ENCODE measurements at places on chromosomes 7 and 10.

DNA sequence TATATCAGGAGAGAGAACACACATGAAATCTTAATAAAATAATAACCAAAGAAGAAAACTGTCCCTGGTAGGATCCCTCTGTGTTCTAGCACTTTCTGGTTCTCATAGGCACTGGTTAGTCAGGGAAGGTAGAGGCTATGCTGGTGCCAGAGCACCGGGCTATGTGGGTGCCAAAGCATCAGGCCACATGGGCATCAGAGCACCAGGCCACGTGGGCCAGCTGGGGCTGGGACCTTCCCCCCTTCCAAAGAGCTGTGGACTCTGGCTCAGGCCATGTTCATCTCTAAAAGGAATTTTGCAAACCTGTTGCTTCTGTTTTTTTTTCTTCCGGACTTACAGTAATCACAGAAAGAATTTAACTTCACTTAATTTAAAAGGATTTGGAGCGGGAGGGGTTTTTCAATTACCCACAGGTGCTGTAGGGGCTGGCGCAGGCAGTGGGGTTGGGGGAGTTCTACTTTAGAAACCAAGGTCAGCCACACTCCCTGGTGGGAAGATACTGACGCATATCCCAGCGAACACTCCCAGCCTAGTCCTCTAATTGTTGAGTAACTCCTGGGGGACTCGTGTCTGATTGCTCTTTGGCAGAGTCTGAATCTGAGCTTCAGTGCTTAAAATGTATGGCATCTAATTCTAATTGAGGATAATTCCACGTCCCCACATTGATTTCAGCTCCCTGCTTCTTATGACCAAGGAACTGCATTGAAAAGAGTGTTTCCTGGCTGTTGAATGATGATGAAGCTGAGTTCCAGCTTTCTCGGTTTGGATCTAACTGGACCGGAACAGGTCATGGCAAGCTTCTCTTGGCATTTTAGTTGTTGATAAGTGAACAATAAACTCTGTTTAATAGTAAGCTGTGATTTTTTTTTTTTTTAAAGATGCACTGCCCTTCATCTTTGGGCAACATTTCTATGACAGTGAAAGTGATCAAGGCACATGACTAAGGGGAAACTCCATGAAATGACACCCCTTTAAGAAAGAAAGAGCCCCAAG, 110.7 kb upstream of the FZD8 start:
- DNase-seq: no peak

DNA sequence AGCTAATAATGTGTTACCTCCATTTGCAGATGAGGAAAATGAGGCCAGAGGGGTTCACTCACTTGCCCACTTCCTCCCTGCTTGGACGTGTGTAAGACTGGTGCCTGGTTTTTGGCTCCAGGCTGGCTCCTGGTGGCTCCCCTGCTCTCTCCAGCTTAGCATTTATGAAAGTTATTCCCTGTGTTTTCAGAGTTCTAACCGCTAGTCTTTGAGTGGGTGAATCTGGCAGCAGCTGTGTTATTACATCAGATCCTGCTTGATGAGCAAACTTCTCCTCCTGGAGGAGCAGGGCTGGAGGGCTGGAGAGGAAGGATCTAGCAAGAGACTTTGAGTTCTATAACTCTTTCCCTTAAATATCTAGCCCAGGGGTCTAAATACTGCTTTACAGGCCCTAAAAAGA, 80.9 kb upstream of the AGBL3 start:
- DNase-seq: no peak

DNA sequence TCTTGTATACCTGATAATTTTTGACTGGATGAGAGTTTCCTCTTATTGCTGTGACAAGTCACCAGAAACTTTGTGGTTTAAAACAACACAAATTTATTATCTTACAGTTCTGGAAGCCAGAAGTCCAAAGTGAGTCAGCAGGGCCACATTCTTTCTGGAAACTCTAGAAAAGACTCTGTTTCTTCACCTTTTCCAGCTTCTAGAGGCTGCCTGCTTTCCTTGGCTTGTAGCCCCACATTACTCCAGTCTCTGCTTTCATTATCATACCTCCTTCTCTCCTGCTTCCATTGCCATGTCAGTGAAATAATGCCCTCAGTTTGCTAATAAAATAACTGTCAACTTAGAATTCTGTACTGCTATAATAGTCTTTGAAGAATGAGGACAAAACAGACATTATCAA, 65.3 kb downstream of the VCL start:
- DNase-seq: no peak

DNA sequence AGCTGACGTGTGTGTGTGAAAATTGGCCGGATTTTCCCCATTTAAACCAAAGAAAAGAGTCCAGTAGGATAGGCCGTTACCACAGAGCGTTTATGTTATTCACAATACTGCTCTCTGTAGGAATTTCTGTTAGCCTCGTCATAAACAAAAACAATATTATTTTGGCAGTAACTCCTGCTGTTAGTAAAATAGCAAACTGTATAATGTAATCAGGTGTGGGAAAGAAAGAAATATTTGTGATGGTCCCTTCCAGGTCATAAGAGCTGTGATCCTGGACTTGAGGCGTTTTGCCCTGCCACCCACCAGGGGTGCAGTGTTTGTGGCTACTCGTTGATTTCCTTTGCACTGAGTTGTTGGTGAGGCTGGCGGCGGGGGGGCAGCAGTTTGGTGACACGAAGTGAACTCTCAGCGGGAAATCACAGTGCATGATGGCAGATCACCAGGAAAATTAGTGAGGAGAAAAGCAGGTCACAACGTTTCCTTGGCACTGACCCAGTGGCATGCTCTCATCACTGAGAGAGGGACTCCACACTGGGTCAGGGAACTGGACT, 2.8 kb downstream of the EEPD1 start:
- no peak for DNase-seq

DNA sequence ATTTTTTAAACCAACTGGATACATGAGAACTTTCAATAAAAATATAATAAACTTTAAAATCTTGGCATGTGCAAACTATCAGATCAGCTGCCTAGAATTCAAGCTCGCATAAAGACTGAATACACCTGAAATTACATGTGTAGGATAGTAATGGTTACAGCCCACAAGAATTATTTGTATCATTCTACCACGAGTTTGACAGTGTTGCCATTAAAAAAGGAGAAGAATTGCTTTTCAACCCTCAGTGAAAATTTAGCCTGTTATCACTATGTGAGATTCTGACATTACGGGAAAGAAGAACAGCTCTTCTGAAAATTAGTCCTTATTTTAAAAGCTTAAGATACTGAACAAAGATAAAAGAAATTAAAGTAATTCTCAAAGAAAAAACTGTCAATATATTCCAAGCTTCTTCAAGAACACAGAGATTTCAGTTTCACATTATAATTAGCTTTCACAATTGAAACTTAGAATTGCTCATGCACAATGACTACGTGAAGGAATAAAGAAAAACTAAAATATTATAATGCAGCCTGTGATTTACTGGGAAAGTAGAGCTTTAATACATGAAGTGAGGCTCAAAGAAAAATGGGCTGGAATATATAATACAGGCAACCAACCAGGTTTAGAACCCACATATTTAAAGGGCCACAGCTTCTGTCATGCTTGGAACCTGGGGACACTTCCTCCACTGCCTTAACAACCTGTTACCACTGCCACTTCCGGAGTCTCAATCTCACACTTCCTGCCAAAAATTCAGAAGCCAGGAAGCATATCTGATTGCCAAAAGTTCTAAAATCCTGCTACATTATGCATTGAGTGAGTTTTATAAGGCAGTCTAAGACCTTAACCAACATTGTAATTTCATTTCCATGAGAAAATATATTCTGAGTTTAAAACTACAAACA, 23.2 kb downstream of the TPK1 start:
- no peak for DNase-seq

GRCh38 chr7:102155821-102156441, 130.7 kb upstream of the SH2B2 start:
- DNase-seq: no peak

GRCh38 chr7:49244543-49244942, 320.2 kb downstream of the CDC14C start:
- DNase-seq: no peak

DNA sequence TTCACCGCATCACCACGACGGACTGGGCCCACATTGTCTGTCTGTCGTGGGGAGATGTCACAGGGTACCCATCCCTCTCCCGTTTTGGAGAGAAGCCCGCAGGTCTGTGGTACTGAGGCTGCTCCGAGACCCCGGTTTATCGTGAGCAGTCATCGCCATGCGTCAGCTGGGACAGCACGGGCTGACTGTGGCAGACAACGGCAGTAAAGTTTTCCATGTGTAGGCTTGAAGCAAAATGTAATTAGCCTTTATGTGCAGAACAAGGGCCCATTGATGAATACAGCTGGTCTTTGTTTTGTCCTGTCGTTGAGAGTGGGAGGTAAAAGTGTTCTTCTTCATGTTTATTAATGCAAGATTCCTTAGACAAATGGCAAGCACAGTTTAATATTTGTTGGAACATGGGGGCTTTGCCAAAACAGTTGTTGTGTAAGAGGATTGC, 167.4 kb upstream of the SH2B2 start:
- DNase-seq: no peak

DNA sequence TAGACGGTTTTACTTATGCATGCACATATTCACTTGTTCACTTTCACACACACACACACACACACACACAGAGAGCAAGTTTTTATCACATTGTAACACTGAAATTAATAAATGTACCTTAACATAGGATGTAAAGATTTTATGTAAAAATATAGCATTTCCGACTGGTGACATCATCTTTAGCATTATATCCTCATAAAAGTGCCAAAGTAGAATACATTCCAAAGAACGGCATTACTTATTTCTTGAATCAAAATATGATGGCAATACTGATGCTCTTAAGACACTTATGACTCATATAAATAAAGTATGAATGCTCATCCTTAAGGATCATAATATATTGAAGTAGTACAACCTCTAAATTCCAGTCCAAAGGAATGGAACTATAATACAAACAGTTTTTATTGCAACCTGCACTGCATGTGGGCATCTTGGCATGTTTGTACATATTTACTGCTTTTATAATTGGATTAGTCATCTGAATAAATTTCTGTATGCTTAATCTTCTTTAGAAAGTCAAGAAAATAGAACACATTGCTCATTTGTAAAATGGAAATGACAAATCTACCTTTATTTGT, 290.0 kb upstream of the SEMA3A start:
- DNase-seq: no peak

GRCh38 chr7:101757879-101758278, 59.5 kb upstream of the CUX1 start:
- no peak for DNase-seq

DNA sequence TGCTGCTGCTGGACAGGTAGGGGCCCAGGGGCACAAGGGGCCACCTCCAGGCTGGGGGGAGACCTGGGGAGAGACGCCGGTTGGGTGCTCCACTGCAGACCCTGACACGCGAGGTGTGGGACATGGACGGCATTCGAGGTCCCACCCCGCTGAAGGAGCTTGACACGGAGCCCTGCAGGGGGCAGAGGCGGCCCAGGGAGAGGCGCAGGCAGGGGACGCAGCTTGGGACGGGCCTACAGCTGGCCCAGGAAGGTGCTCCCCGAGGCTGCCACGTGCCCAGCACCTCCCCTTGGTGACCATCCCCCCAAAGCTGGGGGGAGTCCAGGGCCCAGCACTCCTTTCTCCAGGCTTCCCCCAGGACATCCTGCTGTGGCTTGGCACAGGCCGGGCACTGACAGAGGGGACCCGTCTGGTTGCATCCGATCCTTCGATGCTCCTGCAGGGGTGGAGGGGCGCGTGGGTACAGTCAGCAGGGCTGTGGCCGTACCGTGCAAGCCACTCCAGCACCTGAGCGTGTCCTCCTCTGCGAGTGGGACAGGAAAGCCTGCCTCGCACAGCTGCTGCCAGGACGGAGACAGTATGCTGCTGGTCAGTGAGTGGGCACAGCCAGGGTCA, 174.4 kb downstream of the ELFN1 start:
- DNase-seq: no peak

DNA sequence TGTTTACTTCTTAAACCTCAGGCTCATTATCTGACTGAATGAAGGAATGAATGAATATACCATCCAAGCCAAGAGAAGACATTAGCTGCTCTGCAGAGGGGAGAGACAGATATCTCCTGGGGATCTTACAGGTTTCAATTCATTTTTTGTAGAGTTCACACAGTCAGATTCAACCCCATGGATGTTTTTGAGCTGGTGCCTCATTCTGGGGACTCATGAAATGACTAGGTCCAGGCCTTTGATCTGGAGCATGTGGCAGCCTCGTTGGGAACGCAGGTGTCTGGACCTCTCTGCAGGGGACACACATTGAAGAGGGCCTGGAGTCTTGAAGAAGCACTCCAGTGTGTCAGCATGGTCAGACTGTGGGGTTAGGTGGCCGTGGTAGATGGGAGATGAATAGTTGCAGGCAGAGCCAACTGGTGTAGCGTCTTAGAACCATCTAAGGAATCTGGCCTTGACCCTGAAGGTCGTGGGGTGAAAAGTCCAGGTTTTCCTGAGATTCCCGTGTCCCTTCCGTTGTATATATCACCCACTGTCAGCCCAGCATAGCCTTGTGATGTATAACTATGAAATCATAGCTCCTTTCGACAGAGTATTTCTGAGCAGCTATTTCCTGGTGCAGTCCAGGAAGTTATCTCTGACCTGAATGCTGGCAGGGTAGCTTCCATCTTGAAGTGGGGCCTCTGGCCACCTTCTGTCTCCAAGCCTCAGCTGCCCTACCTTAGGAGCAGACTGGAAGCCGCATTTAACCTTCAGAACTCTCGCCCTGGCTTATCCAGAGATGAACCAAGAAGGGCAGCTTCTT, 22.3 kb downstream of the BTBD16 start:
- no peak for DNase-seq

DNA sequence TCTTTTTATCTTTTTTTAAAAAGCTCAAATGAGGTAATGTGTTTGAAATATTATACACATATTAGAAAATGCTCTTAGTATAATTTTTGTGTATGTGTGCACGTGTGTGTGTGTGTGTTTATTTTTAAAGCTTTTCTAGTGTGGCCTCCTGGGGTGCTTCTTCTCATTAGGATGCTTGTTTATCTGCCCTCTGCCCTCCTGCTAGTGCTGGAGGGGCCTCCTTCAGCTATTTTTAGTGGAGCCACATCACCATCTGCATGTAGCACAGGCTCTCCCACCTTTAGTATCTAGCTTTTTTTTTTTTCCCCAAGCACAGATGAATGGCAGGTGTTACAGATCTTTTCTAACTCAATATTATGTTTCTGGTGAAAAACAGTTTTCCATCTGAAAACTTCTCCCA, 155.7 kb upstream of the TMEM229A start:
- DNase-seq: no peak

GRCh38 chr10:48525113-48525512, 79.8 kb downstream of the ARHGAP22 start:
- DNase-seq: no peak

All from hematopoietic multipotent progenitor cell treated with erythropoietin and hydrocortisone succinate and interleukin-3 and kit ligand, for 15 days (in vitro differentiated cells).